ENCODE measurements at places on chromosomes 2 and 18. TPM values are rescaled to one million over a fixed set of nuclear protein-coding genes. Genes with fewer than 3 reads are reported as not detected.

- no peak for DNase-seq
- no peak overlapping the region for H3K27ac ChIP-seq
- no peak overlapping the region for H3K4me3 ChIP-seq
- H3K4me1 ChIP-seq = peaks cover 10% of the 10 kb centered on the region
- no peaks in the 10 kb centered on the region for H3K27me3 ChIP-seq
- no peaks in the 10 kb centered on the region for H3K36me3 ChIP-seq
These were observed 304.4 kb downstream of the ZNF407 start for GRCh38 chr18:74902147-74902455.

GRCh38 chr2:239216614-239217273, 184.1 kb downstream of the HDAC4 start:
- DNase-seq = peak; percentile 65
- no peaks in the 10 kb centered on the region for H3K36me3 ChIP-seq
- H3K4me3 ChIP-seq = no peak overlapping the region
- H3K27me3 ChIP-seq = no peaks in the 10 kb centered on the region

DNA sequence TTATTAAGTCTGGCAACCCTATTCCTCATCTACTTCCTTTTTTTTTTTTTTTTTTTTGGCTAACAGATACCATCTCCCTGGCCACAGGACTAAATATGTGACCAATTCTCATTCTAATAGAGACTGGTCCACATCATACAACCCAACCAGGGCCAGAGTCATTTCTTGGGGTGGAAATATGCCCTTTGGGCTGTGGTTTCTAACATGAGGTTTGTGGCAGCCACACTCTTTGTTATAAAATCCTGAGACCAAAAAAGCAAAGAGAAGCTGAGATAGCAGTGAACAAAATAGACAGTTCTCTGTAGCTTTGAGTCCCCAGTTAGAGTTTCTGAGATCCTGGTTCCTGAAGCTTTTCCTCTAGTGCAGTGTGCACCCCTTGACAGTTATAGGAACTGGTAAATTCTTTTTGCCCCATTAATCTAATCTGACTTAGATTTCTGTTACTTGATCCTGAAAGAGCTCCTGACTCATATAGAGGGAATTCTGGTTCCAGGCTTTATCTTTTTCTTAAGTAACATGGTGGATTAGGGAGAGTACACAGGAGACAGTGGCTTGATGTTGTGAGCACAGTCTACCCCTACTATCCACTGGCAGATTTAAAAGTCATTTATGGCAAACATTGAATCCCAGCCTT, 86.8 kb downstream of the MAIP1 start:
- H3K4me1 ChIP-seq = peaks cover 9% of the 10 kb centered on the region
- no peak for DNase-seq
- H3K36me3 ChIP-seq = no peaks in the 10 kb centered on the region
- H3K27me3 ChIP-seq = no peaks in the 10 kb centered on the region
- H3K4me3 ChIP-seq = no peak overlapping the region

- no peak for DNase-seq
- peaks cover 4% of the 10 kb centered on the region for H3K27me3 ChIP-seq
- peak overlapping the region; percentile 69 for H3K27ac ChIP-seq
- H3K4me3 ChIP-seq = peak overlapping the region; percentile 79
- H3K36me3 ChIP-seq = no peaks in the 10 kb centered on the region
These were observed 1.1 kb downstream of the MAPK4 start for GRCh38 chr18:50560681-50561629.

GRCh38 chr18:35061804-35062203, 20.6 kb downstream of the MAPRE2 start:
- no peak overlapping the region for H3K27ac ChIP-seq
- DNase-seq = no peak
- no peaks in the 10 kb centered on the region for H3K27me3 ChIP-seq
- peaks cover 8% of the 10 kb centered on the region for H3K4me1 ChIP-seq

- H3K36me3 ChIP-seq = no peaks in the 10 kb centered on the region
- H3K27me3 ChIP-seq = no peaks in the 10 kb centered on the region
- no peak overlapping the region for H3K4me3 ChIP-seq
- H3K4me1 ChIP-seq = no peaks in the 10 kb centered on the region
These were observed 154.6 kb downstream of the LRRTM1 start for GRCh38 chr2:80149991-80150390.

DNA sequence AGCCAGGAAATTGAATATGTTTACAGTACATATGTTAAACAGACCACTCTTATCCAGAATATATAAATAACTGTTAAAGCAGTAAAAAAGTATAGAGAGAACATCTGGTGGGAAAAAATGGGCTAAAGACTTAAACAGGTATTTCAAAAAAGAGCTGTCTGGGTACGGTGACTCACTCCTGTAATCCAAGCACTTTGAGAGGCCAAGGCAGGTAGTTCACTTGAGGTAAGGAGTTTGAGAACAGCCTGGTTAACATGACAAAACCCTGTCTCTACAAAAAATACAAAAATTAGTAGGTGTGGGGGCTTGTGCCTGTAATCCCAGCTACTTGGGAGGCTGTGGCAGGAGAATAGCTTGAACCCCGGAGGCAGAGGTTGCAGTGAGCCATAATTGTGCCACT, 171.4 kb upstream of the FSIP2 start:
- H3K27ac ChIP-seq = no peak overlapping the region
- H3K27me3 ChIP-seq = no peaks in the 10 kb centered on the region
- no peak overlapping the region for H3K4me3 ChIP-seq
- DNase-seq = no peak

GRCh38 chr2:85016446-85016845, 45.5 kb downstream of the KCMF1 start:
- DNase-seq = no peak
- H3K4me3 ChIP-seq = no peak overlapping the region
- no peaks in the 10 kb centered on the region for H3K27me3 ChIP-seq

- H3K4me3 ChIP-seq = no peak overlapping the region
- no peaks in the 10 kb centered on the region for H3K27me3 ChIP-seq
- no peak overlapping the region for H3K27ac ChIP-seq
These were observed 147.2 kb downstream of the TMEFF2 start for GRCh38 chr2:192047315-192048107.

DNA sequence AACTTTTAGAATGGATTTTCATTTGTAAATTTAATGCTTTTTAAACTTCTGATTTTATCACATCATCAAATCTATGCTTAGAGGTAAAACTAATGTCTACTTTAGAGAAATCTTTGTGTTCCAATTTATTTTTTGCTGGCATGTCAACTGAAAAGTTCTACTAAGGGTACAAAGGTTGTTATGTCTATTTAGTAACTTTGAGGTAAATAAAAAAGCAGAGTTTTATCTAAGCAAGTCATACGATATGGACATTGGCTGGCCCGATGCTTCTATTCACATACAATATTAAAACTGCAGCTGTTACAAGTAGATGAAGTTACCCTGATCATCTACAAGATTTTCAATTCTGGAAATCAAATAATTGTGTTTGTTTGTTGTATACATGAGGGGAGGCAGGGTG, 1575.1 kb downstream of the LRP1B start:
- DNase-seq = no peak
- H3K27ac ChIP-seq = no peak overlapping the region
- H3K36me3 ChIP-seq = no peaks in the 10 kb centered on the region
- no peaks in the 10 kb centered on the region for H3K27me3 ChIP-seq

DNA sequence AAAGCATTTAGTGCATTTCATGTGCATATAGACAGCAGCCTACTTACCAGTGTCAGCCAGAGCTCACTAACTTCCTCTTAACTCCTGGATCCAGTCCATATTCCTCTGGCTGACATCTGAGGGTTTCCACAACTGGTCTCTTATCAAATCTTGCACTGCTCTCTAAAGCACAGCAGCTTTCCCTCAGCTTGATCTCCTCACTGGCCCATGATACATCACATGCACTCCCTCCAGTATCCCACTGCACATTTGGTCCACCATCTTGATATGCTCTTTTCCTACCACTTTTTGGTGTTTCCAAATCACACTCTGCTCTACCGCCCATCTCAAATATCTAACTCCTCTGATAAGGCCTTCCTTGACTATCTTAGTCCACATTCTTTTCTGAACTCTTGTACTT, 105.0 kb upstream of the ZFP36L2 start:
- no peak overlapping the region for H3K4me3 ChIP-seq
- DNase-seq = no peak

GRCh38 chr2:141941210-141941714, 189.6 kb downstream of the LRP1B start:
- H3K4me3 ChIP-seq = no peak overlapping the region
- H3K4me1 ChIP-seq = no peaks in the 10 kb centered on the region
- DNase-seq = no peak
- H3K27me3 ChIP-seq = no peaks in the 10 kb centered on the region
- no peaks in the 10 kb centered on the region for H3K36me3 ChIP-seq

GRCh38 chr2:6692056-6692455, 173.7 kb downstream of the CMPK2 start:
- H3K27ac ChIP-seq = no peak overlapping the region
- H3K4me1 ChIP-seq = no peaks in the 10 kb centered on the region
- DNase-seq = no peak
- no peak overlapping the region for H3K4me3 ChIP-seq
- no peaks in the 10 kb centered on the region for H3K36me3 ChIP-seq

- no peaks in the 10 kb centered on the region for H3K27me3 ChIP-seq
- no peak for DNase-seq
- H3K4me1 ChIP-seq = peaks cover 9% of the 10 kb centered on the region
- H3K36me3 ChIP-seq = no peaks in the 10 kb centered on the region
- H3K4me3 ChIP-seq = no peak overlapping the region
These were observed 11.1 kb downstream of the TET3 start for GRCh38 chr2:73995810-73996209.

Gene TMEFF2
- 1.4 TPM for total RNA-seq

Gene ERMN
- not detected for total RNA-seq

Gene CD8B2
- total RNA-seq = not detected

Gene EIF4E2
- total RNA-seq = 42.5 TPM

Gene HTR2B
- total RNA-seq = 2.1 TPM

Gene GCG
- not detected for total RNA-seq

Gene TEX44
- not detected for total RNA-seq

Gene CNGA3
- total RNA-seq = 5.8 TPM

Gene UGT1A5
- not detected for total RNA-seq

Gene ADGRF3
- not detected for total RNA-seq

Gene CUL3
- 61.6 TPM for total RNA-seq

Gene UGT1A7
- not detected for total RNA-seq

Measured in sigmoid colon (tissue), 7 donors.